Stimulated activated CD8-positive, alpha-beta memory T cell treated with anti-CD3 and anti-CD28 coated beads, Interleukin-7, amount 100 ng/mL, for 24 hours (primary cell): ENCODE measurements at places on chromosomes 12 and 14.

DNA sequence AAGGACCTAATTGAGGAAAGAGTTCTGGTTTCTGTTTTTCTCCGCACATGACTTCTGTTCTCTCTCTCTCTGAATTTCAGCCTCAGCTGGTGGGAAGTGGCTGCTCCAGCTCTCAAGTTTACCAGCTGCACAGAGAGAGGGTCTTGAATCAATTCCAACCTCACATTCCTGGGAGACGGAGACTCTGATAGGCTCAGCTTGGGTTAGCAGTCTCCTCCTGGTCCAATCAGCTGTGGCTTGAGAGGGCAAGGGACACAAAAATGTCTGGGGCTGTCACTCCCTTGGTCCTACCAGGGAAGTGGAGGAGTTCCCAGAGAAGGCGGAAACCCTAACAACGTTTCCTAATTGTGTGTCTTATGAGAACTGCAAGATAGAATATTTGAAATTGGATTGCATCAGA is 7.0 kb downstream of the CCDC63 start:
- no peak for DNase-seq

GRCh38 chr12:122860040-122860853 is 25.0 kb downstream of the HIP1R start:
- DNase-seq: peak; percentile 76

GRCh38 chr14:100617410-100618317 is 30.4 kb upstream of the BEGAIN start:
- no peak for DNase-seq

- no peak for DNase-seq
Observed at GRCh38 chr12:16307856-16308475, 30.5 kb upstream of the SLC15A5 start.

- DNase-seq: no peak
Observed at GRCh38 chr14:99262977-99263448, 9.0 kb downstream of the BCL11B start.

- no peak for DNase-seq
Observed at GRCh38 chr14:51269634-51270033, 29.6 kb downstream of the TMX1 start.

- DNase-seq: no peak
Observed at GRCh38 chr14:88829685-88830302, 5.3 kb downstream of the TTC8 start.

GRCh38 chr14:75069121-75069810 is at the start of gene ZC2HC1C:
TSS of gene ZC2HC1C (plus strand) at chr14:75069641. CDS start at chr14:75070574, 933 bp downstream.
- peak; percentile 19 for DNase-seq

DNA sequence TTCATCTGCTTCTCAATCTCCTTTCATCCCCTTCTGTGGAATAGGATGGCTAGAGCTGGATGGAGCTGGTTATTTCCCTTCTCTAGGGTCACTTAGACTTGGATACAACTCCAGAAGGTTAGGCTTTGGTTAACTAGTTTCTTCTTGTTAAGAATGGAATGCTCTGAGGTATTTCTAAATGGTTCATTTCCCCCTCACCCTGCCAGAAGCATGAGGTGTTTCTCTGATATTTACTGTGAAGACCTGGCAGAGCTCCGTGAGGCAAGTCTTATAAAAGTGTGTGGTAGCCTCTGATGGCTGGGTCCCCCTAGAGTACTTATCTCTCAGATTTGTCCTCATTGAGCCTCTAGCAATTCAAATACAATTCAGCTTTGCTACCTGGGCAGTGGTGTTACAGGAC is 207.9 kb downstream of the SLC16A7 start:
- no peak for DNase-seq

DNA sequence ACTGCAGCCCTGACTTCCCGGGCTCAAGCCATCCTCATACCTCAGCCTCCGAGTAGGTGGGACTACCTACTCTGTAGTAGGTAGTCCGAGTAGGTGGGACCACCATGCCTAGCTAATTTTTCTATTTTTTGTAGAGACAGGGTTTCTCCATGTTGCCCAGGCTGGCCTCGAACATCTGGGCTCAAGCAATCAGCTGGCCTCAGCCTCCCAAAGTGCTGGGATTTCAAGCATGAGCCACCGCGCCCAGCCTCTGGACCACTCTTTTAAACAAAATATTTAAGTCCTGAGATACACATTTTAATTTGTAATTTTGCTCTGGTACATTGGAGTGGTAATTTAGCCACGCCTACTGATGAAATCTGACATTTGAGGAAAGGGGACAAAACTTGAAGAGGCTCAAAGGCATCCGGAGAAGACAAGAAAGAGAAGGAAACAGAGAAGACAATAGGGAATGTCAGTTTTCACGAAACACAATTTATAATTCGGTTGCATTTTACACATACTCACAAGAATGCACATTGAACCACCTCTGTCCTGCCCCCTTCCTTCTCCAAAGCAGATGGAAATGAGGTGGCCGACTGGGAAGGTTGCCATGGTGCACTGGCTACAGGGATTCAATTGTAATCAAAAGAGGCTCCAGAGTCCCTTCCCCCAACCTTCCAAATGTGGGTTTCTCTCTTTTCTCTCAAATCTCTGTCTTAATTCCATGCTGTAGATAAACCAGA is 9.7 kb upstream of the TUBA1A start:
- DNase-seq: no peak

DNA sequence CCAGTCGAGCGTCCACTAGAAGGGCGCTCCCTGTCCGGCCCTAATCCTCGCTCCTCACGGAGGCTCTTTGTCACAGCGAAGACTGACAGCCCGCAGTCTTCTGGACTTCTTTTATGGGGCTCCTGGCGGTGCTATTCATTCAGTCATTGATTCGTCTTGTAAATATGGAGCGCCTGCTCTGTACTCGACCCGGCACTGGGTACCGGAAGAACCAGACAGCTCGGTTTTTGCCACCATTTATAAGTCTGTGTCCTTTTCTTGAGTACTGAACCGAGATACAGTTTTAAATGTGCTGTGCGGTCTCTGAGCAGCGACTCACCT is 570 bp downstream of the DMAC2L start:
- no peak for DNase-seq

GRCh38 chr12:10395390-10395998 is 5.7 kb upstream of the KLRK1 start:
- DNase-seq: no peak

- DNase-seq: no peak
Observed at GRCh38 chr12:2113119-2113912, 60.5 kb downstream of the CACNA1C start.
